GM20000 (cell line): ENCODE measurements at places on chromosomes 3 and 15.

DNA sequence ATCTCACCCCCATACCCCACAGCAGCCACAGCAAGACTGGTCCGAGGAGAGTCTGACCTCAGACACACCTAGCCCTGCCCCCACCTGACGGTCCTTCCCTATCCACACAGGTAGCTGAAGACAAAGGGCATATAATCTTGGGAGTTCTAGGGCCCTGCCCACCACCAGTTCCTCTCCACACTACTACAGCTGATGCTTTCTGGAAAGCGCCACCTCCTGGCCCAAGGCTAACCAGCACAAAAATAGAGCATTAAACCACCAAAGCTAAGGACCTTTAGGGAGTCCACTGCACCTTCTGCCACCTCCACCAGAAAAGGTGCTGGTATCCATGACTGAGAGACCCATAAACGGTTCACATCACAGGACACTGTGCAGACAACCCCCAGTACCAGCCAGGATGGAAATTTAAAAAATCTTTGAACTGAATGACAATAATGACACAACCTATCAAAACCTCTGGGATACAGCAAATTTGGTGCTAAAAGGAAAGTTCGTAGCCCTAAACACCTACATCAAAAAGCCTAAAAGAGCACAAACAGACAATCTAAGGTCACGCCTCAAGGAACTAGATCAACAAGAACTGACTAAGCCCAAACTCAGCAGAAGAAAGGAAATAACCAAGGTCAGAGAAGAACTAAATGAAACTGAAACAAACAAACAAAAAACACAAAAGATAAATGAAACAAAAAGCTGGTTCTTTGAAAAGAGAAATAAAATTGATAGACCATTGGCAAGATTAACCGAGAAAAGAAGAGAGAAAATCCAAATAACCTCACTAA, 122.1 kb upstream of the TPRG1 start:
- no peak for DNase-seq

- DNase-seq: no peak
Measured at GRCh38 chr3:32842987-32843386, 25.2 kb downstream of the TRIM71 start.

DNA sequence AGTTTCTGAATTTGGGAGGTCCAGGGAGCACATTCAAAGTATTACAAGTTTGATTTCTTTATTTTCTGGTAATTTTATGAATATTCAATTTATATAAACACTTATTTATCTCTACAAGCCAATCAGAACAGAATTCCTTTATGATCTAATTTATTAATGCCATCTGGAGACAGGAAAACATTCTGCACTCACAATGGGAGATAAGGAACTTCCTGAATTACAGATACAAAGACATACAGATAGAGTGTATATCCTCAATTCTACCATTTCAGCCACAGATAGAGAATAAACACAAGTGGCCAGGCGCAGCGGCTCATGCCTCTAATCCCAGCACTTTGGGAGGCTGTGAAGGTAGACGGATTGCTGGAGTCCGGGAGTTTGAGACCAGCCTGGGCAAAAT, 86.0 kb downstream of the IQCH start:
- DNase-seq: no peak

DNA sequence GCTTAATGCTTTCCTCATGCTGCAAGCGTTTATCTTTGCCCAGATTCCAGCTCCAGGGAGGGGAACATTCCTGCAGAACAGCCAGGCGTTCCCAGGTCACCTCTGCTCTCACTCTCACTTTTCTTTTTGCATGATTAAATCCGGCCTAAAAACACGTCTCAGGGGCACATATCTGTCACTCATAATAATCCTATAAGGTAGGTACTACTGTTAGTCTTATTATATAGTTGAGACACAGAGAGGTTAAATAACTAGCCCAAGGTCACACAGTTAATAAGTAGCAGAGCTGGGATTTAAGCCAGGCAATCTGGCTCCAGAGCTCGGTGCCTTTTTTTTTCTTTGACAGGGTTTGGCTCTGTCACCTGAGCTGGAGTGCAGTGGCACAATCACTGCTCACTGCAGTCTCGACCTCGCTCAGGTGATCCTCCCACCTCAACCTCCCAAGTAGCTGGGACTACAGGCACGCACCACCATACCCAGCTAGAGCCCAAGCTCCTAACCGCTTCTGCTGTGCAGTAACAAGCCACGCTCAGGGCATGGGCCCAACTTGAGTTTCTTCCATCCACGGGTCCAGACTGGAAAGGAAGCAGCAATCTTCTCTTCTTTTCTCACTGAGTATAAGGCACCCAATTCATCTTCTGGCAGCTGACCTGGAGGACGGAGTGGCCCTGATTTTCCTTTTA, 96.5 kb downstream of the LIPC start:
- DNase-seq: no peak

DNA sequence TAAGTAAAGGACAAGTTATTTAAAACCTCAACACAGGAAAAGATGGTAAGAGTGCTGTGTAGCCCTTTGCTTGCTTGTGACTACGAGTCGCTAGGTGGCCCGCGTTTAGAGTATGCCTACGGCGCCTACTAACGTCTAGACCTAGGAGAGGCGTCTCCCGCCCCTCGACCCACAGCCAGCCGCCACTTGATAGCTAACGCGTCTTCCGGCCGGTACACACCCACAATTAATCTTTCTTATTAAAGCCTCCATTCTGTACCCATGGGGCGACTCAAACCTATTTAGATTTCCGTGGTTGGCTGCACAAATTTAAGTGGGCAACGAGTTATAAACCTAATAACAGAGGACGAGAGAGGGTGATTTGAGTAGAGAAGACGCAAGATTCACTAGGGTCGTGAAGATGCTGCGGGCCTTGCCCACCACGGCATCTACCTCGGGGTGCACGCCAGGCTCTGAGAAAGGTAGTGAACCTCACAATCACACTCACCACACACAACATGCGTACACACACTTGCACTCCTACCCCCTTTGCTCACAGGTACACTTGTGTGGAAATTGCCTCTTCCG, 12.0 kb downstream of the SOX2 start:
- no peak for DNase-seq

DNA sequence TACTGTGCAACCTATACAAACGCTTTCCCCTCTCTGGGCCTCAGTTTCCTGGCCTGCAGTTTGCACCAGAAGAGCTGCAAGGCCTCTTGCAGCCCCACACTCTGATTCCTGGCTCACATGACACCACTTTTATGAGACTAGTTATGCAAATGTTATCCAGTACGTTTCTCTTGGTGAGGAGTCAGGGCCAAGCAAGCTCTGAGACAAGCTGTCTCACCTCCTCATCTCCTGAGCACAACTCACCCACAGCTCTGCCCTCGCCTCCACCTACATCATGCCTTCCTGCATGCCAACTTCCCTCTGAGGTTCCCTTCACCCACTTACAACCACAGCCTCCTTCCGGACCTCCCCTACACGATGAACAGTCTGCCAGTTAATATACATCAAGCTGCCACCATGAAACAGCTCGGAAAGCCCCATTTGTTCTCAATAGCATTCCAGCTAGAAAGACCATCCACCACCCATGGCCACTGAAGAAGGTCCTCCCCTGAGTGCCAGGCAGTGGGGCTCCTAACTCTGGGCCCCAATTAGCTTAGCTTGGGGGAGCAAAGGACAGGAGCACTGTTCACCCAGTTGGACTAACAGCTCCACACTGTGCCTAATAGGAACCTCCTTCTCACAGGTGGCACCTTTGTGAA, 25.0 kb downstream of the CRYGS start:
- no peak for DNase-seq

GRCh38 chr3:154227531-154227930, 96.8 kb downstream of the DHX36 start:
- no peak for DNase-seq

DNA sequence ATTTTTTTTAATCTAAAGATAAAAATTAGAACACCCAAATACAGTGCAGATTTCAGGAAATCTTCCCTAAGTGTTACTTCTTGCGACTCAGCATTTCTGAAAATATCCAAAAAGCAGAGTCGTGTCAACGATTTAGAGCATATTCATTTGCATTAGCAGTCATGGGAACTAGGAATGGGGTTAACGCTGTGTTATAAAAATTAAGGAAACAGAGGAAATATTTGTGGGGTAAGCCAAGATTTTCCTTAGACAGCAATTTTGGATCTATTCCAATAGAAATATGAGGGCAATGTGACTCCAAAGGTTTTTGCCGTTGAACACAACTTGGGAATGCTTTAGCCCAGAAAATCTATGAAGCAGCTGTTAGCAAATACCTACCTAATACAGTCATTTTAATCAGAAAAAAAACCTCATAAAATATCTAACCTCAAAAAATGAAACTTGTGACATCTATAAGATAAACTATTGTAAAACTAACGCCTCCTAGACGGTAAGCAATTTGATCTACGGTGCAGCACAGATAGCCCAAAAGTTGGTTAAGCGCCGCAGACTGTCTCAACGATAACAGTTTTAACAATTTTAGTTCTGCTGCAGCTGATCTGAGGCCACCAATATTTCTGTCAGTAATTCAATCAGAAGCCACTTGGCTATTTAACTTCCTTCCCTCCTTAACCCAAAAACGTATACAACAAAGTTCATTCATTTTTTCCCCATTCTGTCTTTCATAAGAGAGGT, 5.8 kb upstream of the ATP11B start:
- DNase-seq: no peak

DNA sequence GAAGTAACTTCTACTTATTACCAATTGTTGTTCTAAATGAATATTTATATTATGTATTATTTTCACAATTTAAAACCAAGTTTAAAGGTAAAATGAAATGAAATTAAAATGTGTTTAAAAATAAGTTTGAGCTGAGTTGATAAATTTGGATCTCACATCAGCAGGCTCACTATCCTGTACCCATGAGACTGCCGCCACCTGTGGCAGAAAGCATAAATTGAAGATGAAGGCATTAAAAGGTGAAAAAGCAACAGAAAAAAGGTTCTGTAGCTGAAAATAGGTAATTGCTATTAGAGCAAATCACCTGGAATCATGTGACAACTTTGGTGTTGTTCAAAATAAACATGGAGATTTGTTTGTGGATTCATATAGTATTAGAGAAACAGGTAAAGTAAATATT, 133.0 kb upstream of the CADM2 start:
- no peak for DNase-seq

- DNase-seq: no peak
Measured at GRCh38 chr3:37997342-37997741, 6.8 kb downstream of the VILL start.

GRCh38 chr3:9217784-9218513, 31.5 kb downstream of the SRGAP3 start:
- DNase-seq: no peak

DNA sequence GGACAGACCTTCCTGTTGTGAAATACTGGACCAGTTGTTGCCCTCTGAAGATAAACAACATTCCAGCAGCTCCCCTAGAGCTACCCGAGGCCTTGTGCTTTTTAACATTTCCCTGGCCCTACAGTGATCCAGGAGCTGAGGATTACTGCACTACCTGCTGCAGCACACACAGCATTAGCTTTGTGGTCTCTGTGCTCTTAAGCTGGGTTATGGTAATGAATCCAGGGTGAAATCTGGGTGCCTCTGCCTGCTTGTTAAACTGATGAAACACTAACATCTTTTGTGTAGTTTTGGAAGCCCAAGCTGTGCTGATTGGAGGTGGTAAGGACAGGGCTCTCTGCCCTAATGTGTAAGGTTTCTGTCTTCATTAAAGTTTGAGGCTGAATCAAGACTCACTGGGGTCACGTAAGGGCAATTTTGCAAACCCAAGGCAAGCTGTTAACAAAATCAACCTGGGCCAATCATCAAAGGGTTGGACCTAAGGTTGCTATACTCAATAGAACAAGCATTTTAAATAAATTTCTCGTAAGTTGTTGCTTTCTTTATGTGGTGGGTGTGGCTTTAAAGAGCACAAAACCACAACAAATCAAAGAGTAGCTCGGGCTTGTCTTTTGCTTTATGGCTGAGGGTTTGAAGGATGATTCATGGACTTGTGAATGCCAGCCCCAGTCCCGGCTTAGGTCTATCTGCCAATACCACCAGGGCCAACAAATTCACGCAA, 183.9 kb downstream of the TPRG1 start:
- no peak for DNase-seq

GRCh38 chr15:63023351-63023945, 19.1 kb upstream of the TPM1 start:
- no peak for DNase-seq

GRCh38 chr15:42069025-42069424, 25.3 kb downstream of the PLA2G4D start:
- no peak for DNase-seq

DNA sequence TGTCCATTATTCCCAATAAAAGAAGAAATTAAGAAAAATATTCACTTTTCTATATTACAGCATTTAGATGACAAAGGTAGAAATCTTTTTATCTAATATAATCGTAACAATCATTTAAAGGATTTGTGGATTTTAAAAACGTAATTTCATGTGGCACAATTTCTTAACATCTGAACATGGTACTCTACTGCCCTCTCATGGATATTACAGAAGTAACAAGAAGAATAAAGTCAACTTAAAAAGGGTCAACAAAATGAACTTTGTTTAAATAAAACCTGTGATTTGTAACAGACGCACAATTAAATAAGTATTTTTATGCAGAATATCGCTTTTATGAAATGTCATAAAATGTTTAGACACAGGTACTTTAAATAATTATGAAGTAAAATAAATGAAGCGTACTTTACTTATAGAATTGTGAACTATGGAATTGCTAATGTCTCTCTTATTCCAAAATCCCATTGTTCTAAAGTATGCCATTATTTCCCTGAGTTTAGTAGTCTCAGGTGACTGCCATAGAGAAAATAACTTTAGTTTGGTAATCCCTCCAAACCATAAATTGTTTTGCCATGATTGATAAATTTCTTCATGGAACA, 366.8 kb upstream of the ZNF385D start:
- DNase-seq: peak; percentile 10

DNA sequence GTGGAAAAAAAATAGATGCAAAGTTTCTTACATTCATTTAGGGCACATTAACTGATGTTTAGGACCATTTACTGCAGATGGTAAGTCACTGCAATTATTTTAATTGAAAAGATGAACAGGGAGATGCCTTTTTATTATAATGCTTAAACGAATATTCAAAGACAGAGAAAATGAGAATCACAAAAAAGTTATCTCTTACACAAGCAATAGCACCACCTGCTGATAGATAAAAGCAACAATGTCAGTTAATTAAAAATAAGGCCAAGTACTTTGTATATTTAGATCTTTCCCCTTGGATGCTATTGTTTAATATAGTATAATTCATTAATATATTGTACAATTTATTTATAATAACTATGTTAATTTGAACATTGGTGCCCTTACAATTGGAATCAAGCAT, 55.9 kb downstream of the IFT80 start:
- DNase-seq: peak; percentile 8
